ENCODE measurements at places on chromosomes 3 and 15. TPM values are rescaled to one million over a fixed set of nuclear protein-coding genes. Genes with fewer than 3 reads are reported as not detected.

Gene PLSCR5
- not detected for total RNA-seq

Gene CCDC39
- not detected for total RNA-seq

Gene C3orf70
- total RNA-seq, result 2.8 TPM

Gene ALPK3
- 194 TPM for total RNA-seq

Gene STARD5
- 2.4 TPM for total RNA-seq

Gene XIRP1
- 356 TPM for total RNA-seq

Gene CYP1A2
- total RNA-seq, result not detected

Gene HTR3C
- not detected for total RNA-seq

Gene TEX55
- total RNA-seq, result not detected

Gene C3orf85
- not detected for total RNA-seq

Gene KNG1
- total RNA-seq, result 0.17 TPM

Gene LAMB2
- 625 TPM for total RNA-seq

Gene AHSG
- total RNA-seq, result not detected

Gene ISG20
- total RNA-seq, result 10.8 TPM

Gene TIMP4
- total RNA-seq, result 15.3 TPM

Gene SERINC4
- 0.25 TPM for total RNA-seq

Gene CPNE9
- total RNA-seq, result not detected

Gene TGM5
- total RNA-seq, result 1.2 TPM

Gene TRH
- total RNA-seq, result not detected

Gene PTPRG
- total RNA-seq, result 35.6 TPM

Gene LRRC15
- total RNA-seq, result 0.12 TPM

Gene ARPIN
- 15.2 TPM for total RNA-seq

Gene PRSS50
- total RNA-seq, result 0.23 TPM

Gene DAZL
- not detected for total RNA-seq

Gene INSYN1
- total RNA-seq, result 51.5 TPM

Gene PLA2G4F
- 3.1 TPM for total RNA-seq

Gene GPR62
- 0.13 TPM for total RNA-seq

Gene SEMA5B
- 7.8 TPM for total RNA-seq

Gene GOLGA6B
- not detected for total RNA-seq

Gene FBXW12
- not detected for total RNA-seq

Gene CLRN1
- total RNA-seq, result not detected

Gene AGBL1
- total RNA-seq, result not detected

Gene C3orf20
- not detected for total RNA-seq

Gene DLEC1
- total RNA-seq, result 0.07 TPM

Gene HYAL1
- 49.8 TPM for total RNA-seq

Gene PAK6
- total RNA-seq, result 7.6 TPM

Gene ALDH1L1
- total RNA-seq, result 26.9 TPM

Gene SOX14
- not detected for total RNA-seq

Gene CXCR6
- total RNA-seq, result not detected

Gene ABHD10
- total RNA-seq, result 35.0 TPM

Data from heart left ventricle (tissue), 16 donors.